ENCODE measurements at places on chromosomes 4 and X. TPM values are rescaled to one million over a fixed set of nuclear protein-coding genes. Genes with fewer than 3 reads are reported as not detected.

GRCh38 chr4:140857111-140857510 is 100.9 kb upstream of the TBC1D9 start:
- no peak for DNase-seq

DNA sequence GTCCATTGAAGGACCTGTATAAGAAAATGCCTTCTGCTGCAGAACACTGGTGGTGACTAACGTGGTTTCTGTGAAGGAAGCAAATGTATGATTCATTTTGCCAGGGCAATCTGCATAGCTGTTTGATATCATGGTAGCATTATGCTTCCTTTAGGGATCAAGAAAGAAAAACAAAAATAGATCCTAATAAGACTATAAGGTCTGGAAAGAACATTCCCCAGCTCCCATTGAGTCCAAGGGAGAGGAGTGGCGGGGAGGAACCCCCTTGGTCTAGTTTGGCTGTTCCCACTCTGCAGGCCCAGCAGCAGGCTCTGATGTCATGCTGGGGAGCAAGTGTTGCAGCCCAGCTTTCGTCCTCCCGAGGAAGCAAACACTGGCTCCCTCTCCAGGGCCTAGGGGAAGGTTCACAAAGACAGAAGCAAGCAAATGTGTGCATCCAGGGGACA is 154.5 kb upstream of the GALNT7 start:
- DNase-seq = peak; percentile 37

DNA sequence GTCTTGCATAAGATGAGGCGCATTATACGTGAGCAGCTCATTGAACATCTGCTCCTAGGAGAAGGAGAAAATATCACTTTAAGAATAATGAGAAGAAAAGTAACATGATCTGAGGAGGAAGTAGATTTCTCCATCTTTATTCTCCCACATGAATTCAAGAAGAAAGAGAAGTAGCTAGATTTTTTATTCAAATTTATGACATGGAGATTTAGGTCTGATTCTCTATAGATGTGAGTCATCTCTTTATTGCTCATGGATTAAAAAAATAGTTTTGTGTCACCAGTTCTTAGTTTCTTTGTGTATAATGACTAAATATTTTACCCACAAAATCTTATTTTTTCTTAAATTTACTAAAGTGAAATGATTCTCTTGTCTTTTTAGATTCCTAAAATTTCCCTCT is 40.4 kb downstream of the HPGDS start:
- DNase-seq = no peak

DNA sequence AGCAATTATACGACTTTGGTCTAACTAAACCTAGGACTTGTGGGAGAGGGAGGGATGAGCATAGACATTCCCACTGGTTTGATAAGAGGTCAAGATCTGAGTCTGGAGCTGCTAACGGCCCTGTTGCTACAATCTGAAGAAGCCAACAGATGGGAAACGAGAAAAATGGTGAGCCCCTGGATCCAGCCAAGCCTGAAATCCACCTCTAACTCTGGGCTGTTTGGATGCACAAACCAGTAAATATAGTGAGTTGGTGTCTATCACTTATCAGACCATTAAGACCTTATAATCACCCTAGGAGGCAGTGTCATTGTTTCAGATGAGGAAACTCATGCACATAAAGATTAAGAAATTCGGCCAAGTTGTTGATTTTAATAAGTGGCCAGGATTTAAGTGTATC is 50.5 kb downstream of the ADGRA3 start:
- no peak for DNase-seq

GRCh38 chr4:153154007-153154975 is 50.0 kb upstream of the TRIM2 start:
- peak; percentile 73 for DNase-seq

- DNase-seq = no peak
These were observed 471.5 kb downstream of the CCSER1 start for GRCh38 chr4:90598741-90599140.

DNA sequence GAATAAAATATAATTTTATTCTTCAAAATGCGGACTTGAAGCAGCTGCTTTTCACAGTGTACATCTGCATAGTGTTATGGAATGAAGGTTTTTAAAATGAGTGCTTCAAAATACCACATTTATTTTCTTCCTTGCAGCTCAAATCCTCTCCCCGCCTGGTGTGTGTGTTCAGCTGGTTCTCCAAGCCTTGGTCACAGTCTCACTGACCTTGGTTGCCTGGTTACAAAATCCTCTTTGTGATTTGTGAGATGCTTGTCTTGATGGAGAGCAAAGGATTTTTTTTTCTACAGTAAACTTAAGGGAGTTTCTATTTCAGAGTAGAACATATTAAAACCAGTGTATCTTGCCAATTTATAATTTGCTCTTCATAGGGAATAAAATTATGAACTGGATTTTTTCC is 139.2 kb downstream of the PCDH18 start:
- no peak for DNase-seq

DNA sequence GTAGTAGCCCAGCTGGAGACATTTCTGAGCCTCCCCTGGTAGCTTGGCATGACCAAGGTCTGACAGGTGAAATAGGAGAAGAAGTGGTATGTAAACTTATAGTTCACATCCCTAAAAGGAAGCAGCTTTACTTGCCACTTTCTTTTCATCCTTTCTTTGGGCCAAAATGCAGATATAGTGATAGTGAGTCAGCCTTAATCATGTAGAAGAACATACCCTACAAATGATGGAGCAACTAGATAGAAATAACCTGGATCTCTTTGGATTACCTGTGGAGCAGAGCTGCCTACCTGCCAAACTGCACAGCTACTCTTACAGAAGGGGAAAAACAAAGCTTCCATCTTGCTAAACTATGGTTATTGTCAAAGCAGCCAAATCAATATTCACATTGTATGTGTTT is 106.7 kb upstream of the LCORL start:
- no peak for DNase-seq

GRCh38 chrX:130485870-130486269 is 84.1 kb downstream of the RBMX2 start:
- no peak for DNase-seq

- DNase-seq = peak; percentile 40
These were observed 30.7 kb downstream of the MSN start for GRCh38 chrX:65697915-65698796.

- DNase-seq = peak; percentile 36
These were observed 93.6 kb upstream of the RASGEF1B start for GRCh38 chr4:81565142-81565870.

DNA sequence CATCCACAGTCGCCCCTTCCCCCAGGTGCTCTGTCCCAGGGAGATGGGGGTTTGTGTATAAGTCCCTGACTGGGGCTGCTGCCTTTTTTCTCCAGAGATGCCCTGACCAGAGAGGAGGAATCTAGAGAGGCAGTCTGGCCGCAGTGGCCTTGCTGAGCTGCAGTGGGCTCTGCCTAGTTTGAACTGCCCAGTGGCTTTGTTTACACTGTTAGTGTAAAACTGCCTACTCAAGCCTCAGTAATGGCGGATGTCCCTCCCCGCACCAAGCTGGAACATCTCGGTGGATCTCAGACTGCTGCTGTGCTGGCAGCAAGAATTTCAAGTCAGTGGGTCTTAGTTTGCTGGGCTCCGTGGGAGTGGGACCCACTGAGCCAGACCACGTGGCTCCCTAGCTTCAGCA is 102.6 kb upstream of the GIMD1 start:
- no peak for DNase-seq

GRCh38 chr4:150329373-150329772 is 251.1 kb downstream of the DCLK2 start:
- no peak for DNase-seq

DNA sequence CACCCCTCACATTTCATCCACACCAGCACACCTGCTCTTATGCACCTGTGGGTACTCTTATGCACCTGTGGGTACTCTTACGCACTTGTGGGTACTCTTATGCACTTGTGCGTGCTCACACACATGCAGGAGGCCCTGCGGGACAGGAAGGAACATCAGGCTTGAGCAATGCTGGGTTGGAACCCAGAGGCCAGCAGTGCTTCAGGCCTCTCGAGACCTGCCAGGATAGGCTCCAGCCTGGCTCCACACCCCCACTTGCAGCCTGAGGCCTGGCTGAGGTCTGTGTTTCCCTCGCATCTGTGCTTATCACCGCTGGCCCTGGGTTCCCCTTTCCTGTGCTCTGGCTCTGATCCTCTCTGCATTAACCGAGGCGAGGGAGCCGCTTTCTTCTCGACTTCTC is 34.7 kb downstream of the SORCS2 start:
- no peak for DNase-seq

DNA sequence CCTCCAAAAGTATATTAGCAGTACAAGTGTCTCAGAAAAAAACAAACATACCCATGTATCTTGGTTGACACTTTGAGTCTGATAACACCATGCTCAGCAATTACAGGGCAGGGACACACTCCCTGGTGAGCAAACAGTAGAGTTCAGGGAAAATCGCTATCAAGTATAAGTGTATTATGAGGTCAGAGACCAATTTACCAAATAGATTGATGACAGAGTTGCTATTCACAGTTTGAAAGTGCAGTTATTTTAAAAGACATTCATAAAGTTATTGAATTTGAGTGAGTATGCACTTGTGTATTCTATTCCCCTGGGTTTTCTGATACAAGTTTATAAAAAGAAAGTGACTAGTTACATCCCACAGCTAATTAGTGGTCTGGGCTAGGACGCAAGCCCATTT is 10.2 kb upstream of the LONRF3 start:
- no peak for DNase-seq

- peak; percentile 83 for DNase-seq
These were observed at the start of gene SLC10A7 for GRCh38 chr4:146521541-146522097. TSS of gene SLC10A7 (minus strand) at chr4:146521940. CDS start at chr4:146521717, 223 bp downstream.

DNA sequence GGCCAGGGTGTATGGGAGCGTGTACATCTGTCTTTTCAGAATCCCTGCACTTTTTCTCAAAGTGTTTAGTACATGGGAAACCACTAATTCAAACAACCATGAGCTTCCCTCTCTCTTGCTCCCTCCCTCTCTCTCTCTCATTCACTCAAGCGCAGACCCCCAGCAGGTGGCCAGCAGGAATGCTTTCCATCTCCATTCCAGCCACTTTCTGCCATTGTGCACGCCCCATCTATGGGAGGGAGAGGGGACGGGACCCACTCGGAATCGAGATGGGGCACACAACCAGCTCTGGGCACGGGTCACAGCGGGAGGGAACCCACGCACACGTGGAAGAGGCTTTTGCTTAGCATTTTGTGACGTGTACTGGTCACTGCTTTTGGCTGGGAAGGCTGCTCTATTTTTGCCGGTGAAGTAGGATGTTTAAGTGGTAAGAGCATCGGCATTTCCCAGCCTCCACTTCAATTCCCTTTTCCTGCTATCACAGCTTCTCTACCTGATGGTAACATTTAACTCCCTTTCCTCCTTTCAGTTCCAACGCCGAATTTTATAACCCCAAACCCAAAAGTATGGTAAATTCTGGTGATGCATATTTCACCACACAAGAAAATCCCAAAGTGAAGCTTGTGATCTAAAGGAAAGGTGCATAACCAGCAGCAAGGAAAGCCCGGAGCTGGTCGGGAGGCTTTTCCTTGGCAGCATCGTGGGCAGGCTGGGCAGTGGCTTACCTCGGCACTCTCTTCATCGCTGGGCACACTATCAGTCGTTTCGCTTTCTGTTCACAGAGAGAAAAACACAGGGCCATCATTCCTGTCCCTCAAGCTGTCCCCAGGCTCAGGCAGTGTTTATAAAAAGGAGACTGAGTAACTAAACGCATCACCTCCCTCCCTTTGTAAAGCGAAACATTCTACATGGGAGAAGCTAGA is 84.1 kb downstream of the IRF2 start:
- DNase-seq = no peak

DNA sequence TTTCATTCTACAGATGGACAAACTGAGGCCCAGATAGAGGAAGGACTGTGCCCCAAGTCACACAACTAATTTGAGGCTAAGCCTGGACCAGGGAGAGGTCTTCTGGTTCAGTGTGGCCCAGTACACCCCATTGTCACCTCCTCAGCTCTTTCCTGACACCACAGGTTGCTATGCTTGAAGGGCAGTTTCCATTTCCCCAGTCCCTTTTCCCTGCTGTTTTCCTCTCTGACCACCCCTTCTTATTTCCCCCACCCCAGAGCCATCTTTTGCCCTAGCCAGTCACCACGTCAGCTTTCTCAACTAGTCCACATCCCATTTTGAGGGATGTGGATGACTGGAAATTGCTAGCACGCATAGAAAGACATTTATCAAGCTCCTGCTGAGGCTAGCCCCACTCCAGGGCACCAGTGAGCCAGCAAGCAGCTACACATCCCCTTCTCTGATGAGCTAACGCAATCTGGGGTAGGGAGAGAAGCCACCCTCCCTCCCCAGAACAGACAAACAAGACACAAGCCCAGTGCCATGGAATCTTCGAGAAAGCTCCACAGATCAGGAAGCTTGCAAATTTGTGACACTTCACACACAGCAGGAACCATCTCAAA is 1.3 kb downstream of the GABRE start:
- DNase-seq = no peak

DNA sequence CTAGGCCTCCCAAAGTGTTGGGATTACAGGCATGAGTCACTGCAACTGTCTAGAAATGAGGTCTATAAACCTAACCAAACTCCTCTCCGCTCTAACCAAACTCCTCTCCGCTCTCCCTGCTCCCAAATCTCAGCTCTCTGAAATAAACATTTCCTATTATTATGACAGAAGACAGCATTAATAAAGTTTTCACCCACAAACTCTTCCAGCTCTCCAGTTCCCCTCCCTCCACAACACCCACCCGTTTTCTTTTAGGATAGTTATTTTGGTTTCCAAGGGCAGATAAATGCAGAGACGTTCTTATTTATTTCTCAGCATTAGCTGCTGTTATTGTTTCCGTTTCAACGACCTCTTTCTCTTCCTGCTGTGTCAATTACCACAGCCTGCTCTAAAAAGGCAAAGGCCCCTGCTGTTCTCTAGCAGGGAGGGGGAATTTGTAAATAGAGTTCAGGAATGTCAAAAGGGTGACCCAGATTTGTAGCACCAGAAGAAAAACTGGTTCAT is 13.3 kb upstream of the SCD5 start:
- DNase-seq = peak; percentile 14

Gene EXOC1L
- not detected for total RNA-seq

Gene RASGEF1B
- total RNA-seq = 3.0 TPM

Gene ZNF711
- 11.4 TPM for total RNA-seq

Gene HS3ST1
- total RNA-seq = 0.35 TPM

Gene ZBTB33
- total RNA-seq = 11.4 TPM

Gene BMP3
- total RNA-seq = not detected

Gene CCNB3
- 1.8 TPM for total RNA-seq

Gene FAM47C
- total RNA-seq = not detected
